ENCODE measurements at places on chromosomes 12 and 14.

- no peak overlapping the region for H3K4me3 ChIP-seq
- peaks cover 72% of the 10 kb centered on the region for H3K4me1 ChIP-seq
- no peaks in the 10 kb centered on the region for H3K36me3 ChIP-seq
- peak overlapping the region; percentile 75 for H3K27ac ChIP-seq
Measured at GRCh38 chr12:15700595-15700994, 88.6 kb downstream of the EPS8 start.

DNA sequence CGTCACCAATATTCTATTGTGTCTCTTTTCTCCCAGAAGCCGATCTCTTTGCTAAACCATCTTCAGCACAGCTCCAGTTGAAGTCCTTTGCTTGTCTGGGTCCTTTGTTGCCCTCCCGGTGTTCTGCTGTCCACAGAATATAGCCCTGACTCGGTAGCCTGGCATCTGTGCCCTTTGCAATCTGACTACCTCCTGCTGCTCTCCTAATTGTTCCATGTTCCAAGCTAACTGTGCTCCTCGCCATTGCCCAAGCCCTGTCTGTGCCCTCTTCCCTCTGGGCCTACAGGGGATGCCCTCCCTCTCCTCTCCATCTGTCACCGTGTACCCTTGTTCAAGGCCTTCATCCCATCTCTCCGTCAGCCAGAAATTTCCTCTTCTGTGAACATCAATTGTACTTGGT, 306.3 kb downstream of the APAF1 start:
- H3K4me3 ChIP-seq: no peak overlapping the region
- no peaks in the 10 kb centered on the region for H3K36me3 ChIP-seq
- no peak for DNase-seq
- no peaks in the 10 kb centered on the region for H3K4me1 ChIP-seq
- H3K27me3 ChIP-seq: no peaks in the 10 kb centered on the region

DNA sequence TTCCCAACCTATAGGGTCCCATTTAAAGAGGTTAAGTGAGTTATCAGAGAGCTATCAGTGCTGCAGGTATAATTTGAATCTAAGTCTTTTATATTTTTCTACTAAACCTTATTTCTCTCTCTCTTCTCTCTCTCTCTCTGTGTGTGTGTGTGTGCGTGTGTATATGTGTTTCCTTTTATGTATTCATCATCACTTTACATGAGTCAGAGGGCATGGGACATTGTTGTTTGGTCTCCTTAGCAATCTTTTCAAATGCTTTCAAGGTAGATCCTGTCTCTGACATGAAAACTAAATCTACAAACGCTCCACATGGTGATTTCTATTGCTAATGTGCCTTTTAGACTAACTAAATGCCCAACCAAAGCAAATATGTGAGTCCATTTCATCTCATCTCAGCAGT, 459.7 kb downstream of the BTG1 start:
- no peak overlapping the region for H3K4me3 ChIP-seq
- no peaks in the 10 kb centered on the region for H3K4me1 ChIP-seq
- no peak for DNase-seq
- H3K36me3 ChIP-seq: no peaks in the 10 kb centered on the region
- H3K27me3 ChIP-seq: no peaks in the 10 kb centered on the region

- peaks cover 47% of the 10 kb centered on the region for H3K27me3 ChIP-seq
- H3K27ac ChIP-seq: no peak overlapping the region
- no peak overlapping the region for H3K4me3 ChIP-seq
- H3K4me1 ChIP-seq: no peaks in the 10 kb centered on the region
Measured at GRCh38 chr12:102950107-102950949, 7.1 kb upstream of the ASCL1 start.

DNA sequence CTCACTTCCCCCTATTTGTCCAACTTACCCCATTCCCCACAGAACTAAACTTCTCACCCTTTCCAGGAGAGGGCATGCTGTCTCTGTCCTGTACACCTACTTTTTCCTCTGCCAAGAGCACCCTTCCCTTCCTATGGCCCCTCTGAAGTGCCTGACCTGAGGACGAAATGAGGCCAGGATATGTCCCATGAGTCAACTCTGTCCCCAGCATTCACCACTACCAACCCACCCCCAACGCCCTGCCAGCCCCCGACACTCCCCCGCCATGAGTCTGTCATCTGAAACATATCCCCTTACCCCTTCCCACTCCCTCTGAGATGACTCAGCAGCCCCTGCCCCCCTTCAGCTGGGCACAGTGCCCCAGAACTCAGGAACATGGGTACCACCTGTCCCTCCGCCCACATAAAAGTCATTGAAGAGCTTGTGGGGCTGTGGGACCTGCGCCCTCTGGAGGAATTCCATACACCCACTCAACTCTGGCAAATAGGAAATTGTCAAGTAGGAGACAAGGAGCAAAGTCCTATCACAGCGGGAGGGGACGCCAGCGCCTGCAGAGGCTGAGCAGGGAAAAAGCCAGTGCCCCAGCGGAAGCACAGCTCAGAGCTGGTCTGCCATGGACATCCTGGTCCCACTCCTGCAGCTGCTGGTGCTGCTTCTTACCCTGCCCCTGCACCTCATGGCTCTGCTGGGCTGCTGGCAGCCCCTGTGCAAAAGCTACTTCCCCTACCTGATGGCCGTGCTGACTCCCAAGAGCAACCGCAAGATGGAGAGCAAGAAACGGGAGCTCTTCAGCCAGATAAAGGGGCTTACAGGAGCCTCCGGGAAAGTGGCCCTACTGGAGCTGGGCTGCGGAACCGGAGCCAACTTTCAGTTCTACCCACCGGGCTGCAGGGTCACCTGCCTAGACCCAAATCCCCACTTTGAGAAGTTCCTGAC, 26.3 kb downstream of the ITGA7 start:
- H3K27ac ChIP-seq: peak overlapping the region; percentile 23
- peaks cover 17% of the 10 kb centered on the region for H3K36me3 ChIP-seq
- peak overlapping the region; percentile 5 for H3K4me3 ChIP-seq
- H3K27me3 ChIP-seq: no peaks in the 10 kb centered on the region
- DNase-seq: peak; percentile 76
- peaks cover 9% of the 10 kb centered on the region for H3K4me1 ChIP-seq

DNA sequence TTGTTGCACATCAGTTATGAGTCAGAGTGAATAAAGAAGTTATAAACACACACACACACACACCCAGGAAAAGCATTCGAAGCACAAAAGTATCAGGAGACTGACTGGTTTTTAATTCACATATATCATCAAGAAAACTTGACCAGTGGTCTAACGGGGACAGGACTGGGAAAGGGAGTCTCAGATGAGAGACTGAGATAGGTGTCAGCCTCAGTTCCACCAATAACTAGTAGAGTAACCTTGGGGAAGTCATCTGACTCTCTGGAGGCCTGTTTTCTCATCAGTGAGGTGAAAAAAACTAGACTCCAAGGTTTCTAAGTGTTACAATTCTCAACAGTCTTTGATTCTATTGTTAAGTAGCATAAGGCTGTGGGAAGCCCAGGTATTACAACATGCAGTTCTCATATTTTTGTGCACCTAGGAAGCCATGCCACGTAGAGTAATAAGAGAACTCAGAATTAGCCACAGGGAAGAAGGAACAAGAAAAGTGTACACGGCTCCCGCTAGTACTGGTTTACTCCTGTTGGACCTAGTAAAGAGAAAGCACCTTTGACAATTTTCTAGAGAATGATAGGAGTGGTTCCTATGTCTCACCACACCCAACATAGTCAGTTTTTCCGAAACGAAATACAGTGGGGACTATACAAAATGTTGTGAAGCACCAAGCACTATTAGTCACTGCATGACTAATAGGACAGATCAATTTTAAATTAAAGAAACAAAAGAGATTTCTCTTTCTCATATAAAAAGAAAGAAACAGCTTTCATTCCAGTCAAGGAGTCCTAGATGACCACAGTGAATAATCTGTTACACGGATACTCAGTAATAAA, 5.0 kb downstream of the PPTC7 start:
- no peaks in the 10 kb centered on the region for H3K4me1 ChIP-seq
- H3K27ac ChIP-seq: peak overlapping the region; percentile 4
- no peaks in the 10 kb centered on the region for H3K36me3 ChIP-seq
- DNase-seq: no peak
- no peak overlapping the region for H3K4me3 ChIP-seq

- no peak overlapping the region for H3K4me3 ChIP-seq
- H3K27ac ChIP-seq: no peak overlapping the region
- no peaks in the 10 kb centered on the region for H3K27me3 ChIP-seq
- H3K36me3 ChIP-seq: no peaks in the 10 kb centered on the region
- no peak for DNase-seq
Measured at GRCh38 chr14:70744641-70745040, 64.7 kb downstream of the MAP3K9 start.

DNA sequence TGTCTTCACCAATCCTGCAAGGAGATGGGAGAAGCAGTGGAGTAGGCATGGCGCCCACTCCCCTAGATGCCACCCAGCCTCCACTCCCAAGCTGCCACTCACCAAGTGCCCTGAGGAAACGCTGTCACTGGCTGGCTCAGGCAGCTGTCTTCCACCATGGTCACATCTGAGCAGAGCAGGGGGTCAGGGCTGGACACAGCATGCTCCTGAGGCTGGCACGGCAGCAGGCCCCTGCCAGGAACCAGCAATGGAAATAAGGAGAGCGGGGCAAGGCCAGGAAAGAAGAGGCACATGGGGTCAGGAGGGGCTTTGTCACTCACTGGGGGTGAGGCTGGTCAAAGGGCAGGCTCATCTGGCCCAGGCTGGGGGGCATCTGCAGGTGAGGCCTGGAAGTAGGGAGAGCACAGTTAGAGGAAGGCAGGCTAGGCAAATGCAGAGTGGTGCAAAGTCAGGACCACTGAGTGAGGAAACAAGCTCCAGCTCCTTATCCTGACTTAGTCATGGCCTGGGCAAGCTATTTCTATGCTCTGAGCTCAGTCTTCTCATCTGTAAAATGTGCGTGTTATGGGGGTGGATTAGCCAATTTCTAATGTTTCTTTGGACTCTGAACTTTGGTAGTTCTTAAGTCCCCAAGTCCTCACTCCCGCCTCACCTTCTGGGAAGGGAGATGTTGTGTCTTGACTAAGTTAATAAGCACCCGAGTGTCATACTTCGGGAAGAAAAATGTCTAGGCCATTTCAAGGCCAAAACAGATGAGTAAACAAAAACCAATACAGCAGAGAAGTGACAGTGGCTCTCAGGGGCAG, 8.0 kb downstream of the NAB2 start:
- H3K27ac ChIP-seq: peak overlapping the region; percentile 12
- H3K4me3 ChIP-seq: no peak overlapping the region
- no peaks in the 10 kb centered on the region for H3K4me1 ChIP-seq
- H3K27me3 ChIP-seq: no peaks in the 10 kb centered on the region
- H3K36me3 ChIP-seq: peaks cover 73% of the 10 kb centered on the region

- H3K27ac ChIP-seq: no peak overlapping the region
- no peak for DNase-seq
- no peak overlapping the region for H3K4me3 ChIP-seq
Measured at GRCh38 chr12:21580748-21581516, 23.7 kb downstream of the GYS2 start.

- no peaks in the 10 kb centered on the region for H3K36me3 ChIP-seq
- no peak overlapping the region for H3K27ac ChIP-seq
- H3K27me3 ChIP-seq: peaks cover 10% of the 10 kb centered on the region
Measured at GRCh38 chr14:74860899-74861733, 14.8 kb downstream of the PROX2 start.

GRCh38 chr14:34361504-34362011, 100.5 kb downstream of the SPTSSA start:
- H3K4me1 ChIP-seq: no peaks in the 10 kb centered on the region
- H3K27me3 ChIP-seq: no peaks in the 10 kb centered on the region
- H3K36me3 ChIP-seq: no peaks in the 10 kb centered on the region
- DNase-seq: no peak

GRCh38 chr12:107992870-107993451, 136.1 kb upstream of the WSCD2 start:
- no peak for DNase-seq
- no peaks in the 10 kb centered on the region for H3K36me3 ChIP-seq
- no peak overlapping the region for H3K4me3 ChIP-seq

DNA sequence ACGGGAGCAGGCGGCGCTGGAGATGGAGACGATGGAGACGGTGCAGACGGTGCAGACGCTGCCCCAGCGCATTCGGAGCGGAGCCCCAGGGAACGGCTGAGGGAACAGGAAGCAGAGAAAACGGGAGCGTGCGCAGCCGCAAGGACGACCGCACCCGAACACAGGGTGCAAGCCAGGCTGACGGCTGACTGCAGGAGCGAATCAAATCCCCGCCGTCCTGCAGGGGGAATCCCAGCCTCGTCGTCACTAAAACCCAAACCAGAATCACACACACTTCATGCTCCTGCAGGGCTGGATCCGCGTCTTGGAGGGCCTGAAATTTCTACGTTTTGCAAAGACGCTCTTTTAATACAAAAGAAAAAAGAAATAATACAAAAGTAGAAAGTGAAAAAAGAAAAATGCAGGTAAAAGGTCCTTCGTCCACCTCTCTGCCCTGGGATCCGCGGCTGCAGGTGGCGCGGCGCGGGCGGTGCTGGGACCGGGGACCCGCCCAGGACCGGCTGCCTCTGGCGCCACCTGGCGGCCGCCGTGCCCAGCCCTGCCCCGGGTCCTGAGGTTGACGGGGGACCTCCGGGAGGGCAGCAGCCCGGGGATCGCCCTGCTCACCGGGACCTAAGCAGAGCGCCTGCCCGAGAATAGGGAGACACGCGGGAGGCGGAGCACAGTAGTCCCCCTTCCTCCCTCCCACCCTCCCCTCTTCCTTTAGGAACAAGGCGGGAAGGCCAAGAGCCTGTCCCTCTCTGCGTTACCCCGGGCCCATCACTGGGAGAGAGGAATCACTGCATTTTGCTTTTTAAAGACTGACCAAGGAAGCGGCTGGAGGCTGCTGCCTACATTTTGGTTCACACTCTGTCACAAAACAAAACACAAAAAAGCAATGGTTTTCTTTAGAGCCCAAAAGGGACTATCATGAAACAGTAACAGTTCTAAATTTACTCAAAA, 20.1 kb downstream of the STX2 start:
- DNase-seq: no peak
- peak overlapping the region; percentile 47 for H3K4me3 ChIP-seq

DNA sequence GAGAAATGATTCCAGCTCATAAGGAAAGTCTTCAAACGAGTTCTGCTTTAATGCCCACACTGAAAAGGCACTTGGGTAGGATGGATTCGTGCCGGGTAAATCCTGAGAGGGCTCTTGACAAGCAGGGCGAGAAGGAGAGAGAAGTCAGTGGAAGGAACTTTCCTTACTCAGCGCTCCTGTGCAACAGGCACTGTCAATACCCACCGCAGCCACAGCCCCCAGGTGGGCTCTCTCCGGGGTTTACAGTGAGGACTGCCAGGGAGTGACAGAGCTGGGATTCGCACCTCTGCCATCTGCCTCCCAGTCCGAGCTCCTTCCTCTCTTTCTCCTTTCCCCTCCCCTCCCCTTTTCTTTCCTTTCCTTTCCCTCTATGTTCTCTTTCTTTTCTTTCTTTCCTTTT, 118.7 kb downstream of the BEGAIN start:
- H3K4me3 ChIP-seq: no peak overlapping the region
- no peak for DNase-seq
- no peaks in the 10 kb centered on the region for H3K4me1 ChIP-seq
- no peaks in the 10 kb centered on the region for H3K27me3 ChIP-seq
- H3K27ac ChIP-seq: no peak overlapping the region
- H3K36me3 ChIP-seq: peaks cover 50% of the 10 kb centered on the region

GRCh38 chr12:51873251-51873994, 14.5 kb upstream of the ANKRD33 start:
- H3K36me3 ChIP-seq: no peaks in the 10 kb centered on the region
- H3K4me1 ChIP-seq: peaks cover 7% of the 10 kb centered on the region
- H3K27ac ChIP-seq: no peak overlapping the region
- H3K4me3 ChIP-seq: no peak overlapping the region
- H3K27me3 ChIP-seq: no peaks in the 10 kb centered on the region
- DNase-seq: no peak
